ENCODE measurements at places on chromosomes 5 and 9.

- DNase-seq = peak; percentile 7
Measured at GRCh38 chr5:107513337-107514085, 157.2 kb downstream of the EFNA5 start.

DNA sequence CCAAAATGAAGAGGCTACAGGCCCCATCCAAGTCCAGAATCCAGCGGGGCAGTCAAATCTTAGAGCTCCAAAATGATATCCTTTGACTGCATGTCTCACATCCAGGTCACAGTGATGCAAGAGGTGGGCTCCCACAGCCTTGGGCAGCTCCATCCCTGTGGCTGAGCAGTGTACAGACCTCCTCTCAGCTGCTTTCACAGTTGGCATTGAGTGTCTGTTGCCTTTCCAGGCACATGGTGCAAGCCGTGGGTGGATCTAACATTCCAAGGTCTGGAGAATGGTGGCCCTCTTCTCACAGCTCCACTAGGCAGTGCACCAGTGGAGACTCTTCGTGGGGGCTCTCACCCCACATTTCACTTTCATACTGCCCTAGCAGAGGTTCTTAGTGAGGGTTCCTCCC is 120.7 kb downstream of the GIN1 start:
- DNase-seq = no peak

DNA sequence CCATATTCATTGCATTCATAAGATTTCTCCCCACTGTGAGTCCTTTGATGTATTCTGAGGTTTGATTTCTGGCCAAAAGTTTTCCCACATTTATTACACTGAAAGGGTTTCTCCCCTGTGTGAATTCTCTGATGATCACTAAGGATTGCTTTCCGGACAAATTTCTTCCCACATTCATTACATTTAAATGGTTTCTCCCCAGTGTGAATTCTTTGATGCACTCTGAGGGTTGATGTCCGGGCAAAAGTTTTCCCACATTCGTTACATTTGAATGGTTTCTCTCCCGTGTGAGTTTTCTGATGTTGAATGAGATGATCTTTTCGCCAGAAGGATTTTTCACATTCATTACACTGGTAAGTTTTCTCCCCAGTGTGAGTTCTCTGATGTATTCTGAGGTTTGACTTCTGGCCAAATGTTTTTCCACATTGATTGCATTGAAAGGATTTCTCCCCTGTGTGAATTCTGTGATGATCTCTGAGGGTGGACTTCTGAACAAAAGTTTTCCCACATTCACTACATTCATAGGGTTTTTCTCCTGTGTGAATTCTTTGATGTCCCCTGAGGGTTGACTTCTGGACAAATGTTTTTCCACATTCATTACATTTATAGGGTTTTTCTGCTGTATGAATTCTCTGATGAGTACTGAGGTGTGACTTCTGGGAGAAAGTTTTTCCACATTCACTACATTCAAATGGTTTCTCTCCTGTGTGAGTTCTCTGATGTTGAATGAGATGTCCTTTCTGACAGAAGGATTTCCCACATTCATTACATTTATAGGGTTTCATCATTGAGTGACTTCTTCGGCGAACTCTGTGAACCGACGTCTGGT is 18.8 kb downstream of the ZNF510 start:
- no peak for DNase-seq

GRCh38 chr9:138028596-138028995 is 151.0 kb downstream of the CACNA1B start:
- DNase-seq = no peak

GRCh38 chr5:96809921-96810320 is 2.2 kb upstream of the ERAP1 start:
- DNase-seq = no peak

GRCh38 chr9:6855860-6856259 is 98.1 kb downstream of the KDM4C start:
- DNase-seq = no peak

DNA sequence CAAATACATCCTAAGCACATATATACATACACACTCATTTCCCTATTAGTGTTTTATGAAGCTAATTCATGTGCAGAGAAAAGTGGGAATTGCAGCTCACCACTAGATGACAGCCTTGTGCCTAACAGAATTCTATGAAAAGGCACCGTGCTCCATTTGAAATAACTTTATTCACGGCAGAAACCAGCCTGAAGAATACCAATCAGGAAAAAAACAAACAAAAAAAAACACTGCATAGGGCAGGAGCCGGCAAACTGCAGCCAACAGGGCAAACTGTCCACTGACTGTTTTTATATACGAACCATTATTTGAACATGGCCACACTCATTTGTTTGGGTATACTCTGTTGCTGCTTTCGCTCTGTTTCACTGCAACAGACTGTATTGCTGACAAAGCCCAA is 33.6 kb downstream of the ERMP1 start:
- DNase-seq = peak; percentile 68

DNA sequence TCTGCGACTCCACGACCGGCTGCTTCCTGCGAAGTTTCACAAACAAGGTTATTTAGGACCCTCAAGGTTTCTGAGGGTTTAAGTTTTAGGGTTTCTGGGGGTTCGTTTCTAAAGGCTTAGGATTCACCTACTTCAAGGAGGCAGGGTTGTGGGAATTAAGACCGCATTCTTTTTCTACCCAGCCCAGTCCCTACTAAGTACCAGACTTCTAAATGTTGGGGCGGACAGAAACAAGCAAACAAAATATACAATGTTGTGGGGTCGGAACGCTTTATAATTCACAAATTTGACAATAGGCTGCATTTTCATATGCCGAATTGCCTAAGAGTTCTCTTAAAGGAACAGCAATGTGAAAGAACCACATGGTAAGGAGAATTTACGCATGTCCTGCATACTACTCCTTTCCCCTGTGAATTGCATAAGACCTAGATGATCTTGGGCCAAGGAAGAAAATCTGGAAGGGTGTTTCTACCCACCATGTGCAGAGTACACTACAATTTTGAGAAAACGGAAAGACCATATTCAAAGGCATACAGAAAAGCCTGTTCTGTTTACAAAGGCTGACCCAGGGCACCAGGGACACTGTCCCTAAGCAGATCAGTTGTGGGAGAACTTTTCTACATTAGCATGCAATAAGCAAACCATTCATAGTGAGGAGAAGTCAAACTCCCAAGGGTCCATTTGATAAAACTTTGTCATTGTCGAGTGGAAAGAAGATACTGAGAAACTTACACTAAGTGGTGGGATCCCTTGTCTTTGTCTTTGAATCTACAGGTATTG is 457.3 kb downstream of the RAB3C start:
- peak; percentile 89 for DNase-seq

GRCh38 chr9:26169708-26170107 is 491.5 kb upstream of the TUSC1 start:
- no peak for DNase-seq

GRCh38 chr5:38607930-38608564 is 51.6 kb upstream of the LIFR start:
- peak; percentile 95 for DNase-seq

GRCh38 chr5:13212886-13213285 is 731.6 kb downstream of the DNAH5 start:
- no peak for DNase-seq

DNA sequence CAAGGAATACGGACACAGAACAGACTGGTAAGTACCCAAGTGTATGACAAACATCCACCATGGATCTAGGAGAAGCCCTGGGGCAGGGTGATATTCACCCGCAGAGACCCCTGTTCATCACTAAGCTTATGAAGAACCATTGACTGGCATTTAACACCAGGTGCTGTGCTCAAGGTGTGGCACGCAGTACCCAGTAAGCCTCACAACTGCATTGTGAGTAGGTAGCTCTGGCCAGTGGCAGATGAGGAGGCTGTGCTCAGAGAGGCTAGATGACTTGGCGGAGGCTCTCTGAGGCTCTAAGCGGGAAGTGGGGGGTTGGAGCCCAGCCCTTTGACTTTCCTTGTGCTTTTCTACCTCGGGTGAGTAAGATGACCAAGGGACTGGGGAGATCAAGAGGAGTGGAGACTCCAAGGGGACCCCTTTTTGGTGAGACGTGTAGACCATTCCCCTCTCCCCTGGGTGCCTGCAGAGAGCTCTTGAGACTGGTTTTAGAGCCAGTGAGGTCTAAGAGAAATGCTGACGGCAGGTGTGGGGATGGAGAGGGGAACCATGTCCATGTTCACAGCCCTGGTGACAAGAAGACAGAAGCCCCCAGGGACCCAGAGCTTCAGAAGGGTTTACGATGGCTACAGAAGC is 70.8 kb downstream of the IL6ST start:
- no peak for DNase-seq

DNA sequence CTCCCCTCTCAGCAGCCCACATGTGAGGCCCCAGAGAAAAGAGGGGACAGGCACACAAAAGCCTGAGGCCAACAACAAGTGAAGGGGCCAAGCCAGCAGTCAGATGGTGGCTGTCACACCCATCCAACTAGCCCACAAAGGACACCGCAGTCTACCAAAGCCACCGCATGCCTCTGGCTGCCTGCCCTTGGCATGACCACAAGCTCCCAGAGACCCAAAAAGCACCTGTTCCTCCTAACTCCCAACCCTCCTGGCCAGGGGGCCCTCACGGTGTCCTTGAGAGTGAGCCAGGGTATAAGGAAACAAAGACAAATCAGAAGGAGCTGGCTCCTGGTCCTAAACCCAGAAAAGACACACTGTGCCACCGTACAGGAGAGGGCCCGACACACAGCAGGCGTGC is 77.8 kb upstream of the LRRTM2 start:
- no peak for DNase-seq

GRCh38 chr9:120891884-120892747 is 15.1 kb upstream of the PHF19 start:
- no peak for DNase-seq

- DNase-seq = no peak
Measured at GRCh38 chr9:38195737-38196161, 126.7 kb upstream of the SHB start.

GRCh38 chr9:110337727-110338126 is at the start of gene TXNDC8:
Gene TXNDC8, minus strand, starts transcription at chr9:110337863.
- peak; percentile 49 for DNase-seq

DNA sequence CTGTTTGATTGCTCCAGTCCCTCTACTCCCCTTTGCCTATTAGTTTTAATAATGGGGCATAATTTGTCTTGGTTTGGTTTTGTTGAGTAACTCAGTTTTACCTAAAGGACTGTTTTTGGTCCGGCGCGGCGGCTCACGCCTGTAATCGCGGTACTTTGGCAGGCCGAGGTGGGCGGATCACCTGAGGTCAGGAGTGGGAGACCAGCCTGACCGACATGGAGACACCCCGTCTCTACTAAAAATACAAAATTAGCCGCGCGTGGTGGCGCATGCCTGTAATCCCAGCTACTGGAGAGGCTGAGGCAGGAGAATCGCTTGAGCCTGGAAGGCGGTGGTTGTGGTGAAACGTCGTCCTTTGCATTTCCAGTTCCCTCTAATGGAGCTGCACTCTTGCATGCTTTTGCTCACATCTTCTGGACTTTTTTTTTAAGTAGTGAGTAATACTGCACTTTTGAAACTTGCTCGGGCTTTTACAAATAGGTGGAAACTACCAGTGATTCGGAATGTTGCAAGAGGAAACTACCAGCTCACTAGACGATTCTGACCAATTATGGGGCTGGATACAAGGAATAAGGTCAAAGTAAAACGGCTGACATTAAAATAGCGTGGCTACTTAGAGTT is 721 bp upstream of the MAML1 start:
- peak; percentile 94 for DNase-seq

GRCh38 chr5:52961274-52961681 is 27.9 kb upstream of the ITGA2 start:
- peak; percentile 40 for DNase-seq

GRCh38 chr9:70298245-70298771 is 39.5 kb downstream of the SMC5 start:
- DNase-seq = no peak

All from iris pigment epithelial cell (primary cell).